ENCODE measurements at places on chromosomes 2 and 18.

GRCh38 chr2:17788773-17789172 lies 27.5 kb upstream of the MSGN1 start:
- DNase-seq = no peak

DNA sequence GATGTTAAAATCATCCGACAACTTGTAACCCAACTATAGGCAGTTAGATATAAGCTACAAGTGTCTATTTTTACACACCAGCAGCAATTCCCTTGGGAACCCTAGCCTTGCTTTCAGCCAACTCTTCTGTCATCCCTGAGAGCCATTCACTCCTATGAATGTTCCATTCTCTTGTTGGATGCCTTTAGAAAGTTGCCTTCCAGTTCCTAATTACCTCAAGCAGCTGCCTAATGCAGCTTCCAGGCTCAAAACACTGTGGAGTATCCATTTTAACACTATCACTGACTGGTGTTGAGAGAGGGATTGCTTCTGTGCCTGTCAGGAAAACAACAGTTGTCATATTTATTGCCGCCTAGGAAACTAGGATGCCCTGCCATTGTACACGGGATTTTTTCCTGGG lies 402.0 kb upstream of the ACVR2A start:
- no peak for DNase-seq

DNA sequence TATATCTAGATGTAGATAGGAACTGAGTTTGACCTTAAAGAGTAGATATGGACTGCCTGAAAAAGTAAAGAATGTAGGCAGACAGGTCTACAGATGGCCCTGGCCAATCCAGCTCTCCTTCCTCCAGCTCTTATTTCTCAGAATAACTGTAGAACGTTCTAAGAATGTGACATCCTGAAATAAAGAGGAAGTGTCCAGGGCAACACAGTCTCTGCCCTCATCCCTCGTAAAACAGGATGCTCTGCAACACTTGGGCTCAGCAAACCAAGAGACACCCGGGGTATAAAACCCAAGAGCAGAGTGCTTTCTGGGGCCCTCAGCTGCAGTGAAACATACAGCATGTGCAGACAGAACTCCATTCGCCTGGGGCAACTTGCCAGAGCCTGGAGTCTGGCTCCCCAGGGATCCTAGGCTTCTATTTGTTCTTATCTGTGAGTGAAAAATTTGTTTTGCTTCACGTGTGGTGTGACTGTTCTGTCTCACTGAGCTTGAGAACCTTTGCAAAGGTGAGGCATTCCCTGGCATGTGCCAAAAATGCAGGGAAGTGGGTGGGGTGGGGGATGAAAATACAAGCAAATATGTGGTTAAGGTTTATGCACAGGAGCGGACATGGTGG lies 401.0 kb downstream of the SETBP1 start:
- DNase-seq = no peak

DNA sequence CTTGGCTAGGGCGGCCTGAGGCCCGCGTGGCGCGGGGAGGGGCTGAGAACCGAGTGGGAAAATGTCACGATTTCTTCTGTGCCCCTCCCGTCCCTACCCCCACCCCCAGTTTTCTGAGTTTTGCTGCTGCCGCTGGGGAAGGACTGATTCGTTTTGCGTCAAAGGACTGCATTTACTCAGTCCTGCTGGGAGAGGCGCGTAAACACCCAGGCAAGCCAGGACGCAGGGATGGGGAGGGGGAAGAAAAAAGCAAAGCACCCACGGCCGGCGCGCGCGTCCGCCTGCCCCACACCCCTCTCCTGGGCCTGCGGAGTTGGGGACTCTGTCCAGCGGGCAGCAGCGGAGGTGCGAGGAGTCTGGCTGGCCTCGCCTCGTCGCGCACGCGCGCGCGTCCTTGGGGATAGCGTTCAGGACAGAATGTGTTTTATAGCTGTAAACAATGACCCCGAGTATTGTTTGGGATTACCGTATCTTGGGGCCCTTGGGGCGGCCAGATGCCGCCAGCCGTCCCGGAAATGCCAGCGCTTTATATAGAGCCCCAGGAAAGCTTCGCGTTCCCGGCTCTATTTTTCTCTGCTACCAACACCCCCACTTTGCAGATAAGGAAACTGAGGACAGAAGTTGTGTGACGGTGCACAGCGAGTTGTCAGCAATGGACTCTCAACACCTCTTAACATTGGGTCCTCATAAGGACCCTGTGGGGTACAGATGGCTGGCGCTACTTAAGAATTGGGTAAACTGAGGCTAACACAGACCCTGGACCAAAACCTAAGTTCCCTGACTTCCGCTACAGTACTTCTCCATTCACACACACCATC lies 1.7 kb upstream of the FOSL2 start:
- no peak for DNase-seq

- no peak for DNase-seq
Measured at GRCh38 chr18:66211749-66212148, 392.1 kb downstream of the CDH19 start.

- DNase-seq = no peak
Measured at GRCh38 chr2:4445821-4446220, 742.4 kb downstream of the DCDC2C start.

All from activated CD4-positive, alpha-beta T cell treated with anti-CD3 and anti-CD28 coated beads, Interleukin-2, amount 50 U/mL, for 1 hour (primary cell).